NCI-H446 (cell line): ENCODE measurements at places on chromosomes 5 and 9.

- DNase-seq: peak; percentile 89
Observed at GRCh38 chr5:116360008-116360853, 214.4 kb downstream of the SEMA6A start.

GRCh38 chr5:68839019-68839552 lies 254.7 kb upstream of the SLC30A5 start:
- no peak for DNase-seq

DNA sequence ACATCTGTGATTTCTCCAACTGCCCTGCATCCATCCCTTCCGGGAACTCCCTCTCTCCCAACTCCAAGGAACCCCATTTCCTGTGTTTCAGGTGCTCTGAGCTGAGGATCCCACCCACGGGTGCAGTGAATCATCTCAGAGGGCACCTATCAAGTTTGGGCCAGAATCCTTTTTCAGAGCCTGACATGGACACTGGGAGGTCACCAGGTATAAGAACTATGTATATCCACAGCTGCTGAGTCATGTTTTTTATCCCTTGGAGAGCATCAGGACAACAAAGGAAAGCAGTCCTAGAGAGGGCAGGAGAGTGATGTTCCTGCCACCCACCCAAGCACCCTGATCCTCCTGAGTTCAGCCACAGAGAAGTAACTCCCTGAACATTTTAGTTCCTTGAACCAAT lies 3.8 kb downstream of the MED27 start:
- DNase-seq: no peak

GRCh38 chr9:266228-266627 lies 51.6 kb downstream of the DOCK8 start:
- DNase-seq: no peak

- no peak for DNase-seq
Observed at GRCh38 chr9:135198586-135199285, 111.3 kb downstream of the OLFM1 start.
